ENCODE measurements at places on chromosomes 4 and X.

GRCh38 chr4:111282035-111282434 lies 659.2 kb upstream of the PITX2 start:
- DNase-seq = no peak

- DNase-seq = no peak
Observed at GRCh38 chr4:63049726-63050125, 1359.5 kb downstream of the TECRL start.

DNA sequence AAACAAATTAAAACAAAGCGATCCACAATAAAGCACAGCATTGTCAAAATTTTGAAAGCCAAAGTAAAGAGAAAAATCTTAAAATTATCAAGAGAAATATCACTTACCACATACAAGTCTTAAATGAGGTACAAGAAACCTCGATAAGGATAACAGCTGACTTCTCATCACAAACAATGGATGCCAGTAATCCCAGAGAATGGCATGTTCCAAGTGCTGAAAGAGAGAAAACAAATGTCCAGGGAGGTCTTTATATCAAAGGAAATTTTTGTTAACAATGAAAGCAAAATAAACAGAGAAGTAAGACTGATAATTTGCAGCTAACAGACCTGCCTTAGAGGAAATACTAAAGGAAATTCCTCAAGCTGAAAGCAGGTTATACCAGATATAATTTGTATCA lies 460.4 kb upstream of the HS3ST1 start:
- no peak for DNase-seq

DNA sequence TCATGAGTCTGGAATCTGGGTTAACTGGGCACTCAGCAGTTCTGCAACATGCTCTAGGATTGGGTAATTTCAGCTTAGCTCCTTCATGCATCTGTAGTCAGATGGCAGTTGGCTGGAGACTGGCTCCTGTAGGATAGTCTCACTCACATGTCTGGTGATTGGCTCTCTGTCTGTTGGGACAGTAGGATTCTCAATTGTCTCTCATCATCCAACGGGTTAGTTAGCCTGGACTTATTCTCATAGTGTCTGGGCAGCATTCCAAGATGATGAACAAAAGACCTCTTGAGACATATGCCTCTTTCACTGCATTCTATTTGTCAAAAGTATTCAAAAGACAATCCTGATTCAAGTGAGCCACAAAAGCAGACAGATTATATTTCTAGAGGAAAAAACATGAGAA lies 795.6 kb upstream of the GALNTL6 start:
- DNase-seq = no peak

DNA sequence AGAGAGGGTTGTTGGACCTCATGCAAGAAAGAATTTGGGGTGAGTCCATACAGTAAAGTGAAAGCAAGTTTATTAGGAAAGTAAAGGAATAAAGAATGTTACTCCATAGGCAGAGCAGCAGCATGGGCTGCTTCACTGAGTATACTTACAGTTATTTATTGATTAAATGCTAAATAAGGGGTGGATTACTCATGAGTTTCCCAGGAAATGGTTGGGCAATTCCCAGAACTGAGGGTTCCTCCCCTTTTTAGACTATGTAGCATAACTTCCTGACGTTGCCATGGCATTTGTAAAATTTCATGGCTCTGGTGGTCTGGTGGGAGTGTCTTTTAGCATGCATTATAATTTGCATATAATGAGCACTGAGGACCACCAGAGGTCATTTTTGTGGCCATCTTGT lies 16.7 kb downstream of the PPP4R3C start:
- DNase-seq = no peak

DNA sequence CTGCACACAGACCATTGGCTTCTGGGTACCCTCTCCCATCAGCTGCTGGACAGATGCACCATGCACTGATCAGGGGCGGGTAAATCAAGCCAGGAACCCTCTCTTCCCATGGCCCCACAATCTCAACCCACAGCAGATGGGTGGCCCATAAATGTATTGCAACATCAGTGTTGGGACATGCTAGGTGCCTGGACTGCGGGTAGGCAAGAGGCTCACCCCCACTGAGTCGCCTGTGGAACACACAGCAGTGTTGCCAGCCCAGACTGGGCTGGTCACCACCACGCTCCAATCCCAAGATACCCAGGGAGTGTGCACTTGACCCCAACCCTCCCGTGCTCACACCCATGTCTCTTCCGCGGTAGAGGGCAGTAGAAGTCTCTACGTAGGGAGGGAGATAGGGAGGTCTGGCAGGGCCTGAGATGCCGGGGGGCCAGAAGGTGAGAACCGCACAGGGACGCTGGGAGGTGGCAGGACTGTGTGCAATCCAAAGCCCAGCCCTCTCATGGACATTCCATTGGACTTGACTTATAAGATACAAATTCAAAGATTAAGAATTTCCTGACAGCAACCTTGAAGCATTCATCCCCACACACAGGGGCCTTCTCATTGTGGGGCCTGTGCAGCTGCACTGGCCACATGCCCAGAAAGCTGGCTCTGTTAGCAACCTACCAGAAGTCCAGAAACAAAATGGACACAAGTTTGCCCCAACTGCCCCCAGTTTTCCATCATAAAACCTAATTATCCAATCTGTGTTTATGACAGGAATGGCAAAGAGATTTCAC lies 183.7 kb downstream of the NSUN7 start:
- no peak for DNase-seq

GRCh38 chrX:77899081-77899828 lies at the start of gene COX7B:
Gene COX7B, plus strand, starts transcription at chrX:77899468. Its CDS starts 86 bp downstream, at chrX:77899554.
- no peak for DNase-seq

DNA sequence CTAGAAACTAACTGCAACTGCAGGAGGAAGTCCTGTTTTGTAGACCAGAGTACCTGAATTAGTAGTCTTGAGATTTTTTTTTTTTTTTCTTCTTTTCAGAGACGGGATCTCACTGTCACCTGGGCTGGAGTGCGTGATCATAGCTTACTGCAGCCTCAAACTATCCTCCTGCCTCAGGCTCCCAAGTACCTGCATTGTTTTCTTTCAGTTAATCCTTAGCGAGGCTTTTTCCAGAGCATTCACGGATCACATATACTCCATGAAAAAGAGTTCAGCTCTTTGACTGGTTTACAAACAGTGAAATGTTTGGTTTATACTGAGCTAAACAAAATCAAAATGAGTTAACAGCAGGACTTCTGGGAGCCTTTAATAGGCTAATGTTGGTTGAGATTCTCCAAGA lies 45.8 kb downstream of the KLHL15 start:
- DNase-seq = no peak

DNA sequence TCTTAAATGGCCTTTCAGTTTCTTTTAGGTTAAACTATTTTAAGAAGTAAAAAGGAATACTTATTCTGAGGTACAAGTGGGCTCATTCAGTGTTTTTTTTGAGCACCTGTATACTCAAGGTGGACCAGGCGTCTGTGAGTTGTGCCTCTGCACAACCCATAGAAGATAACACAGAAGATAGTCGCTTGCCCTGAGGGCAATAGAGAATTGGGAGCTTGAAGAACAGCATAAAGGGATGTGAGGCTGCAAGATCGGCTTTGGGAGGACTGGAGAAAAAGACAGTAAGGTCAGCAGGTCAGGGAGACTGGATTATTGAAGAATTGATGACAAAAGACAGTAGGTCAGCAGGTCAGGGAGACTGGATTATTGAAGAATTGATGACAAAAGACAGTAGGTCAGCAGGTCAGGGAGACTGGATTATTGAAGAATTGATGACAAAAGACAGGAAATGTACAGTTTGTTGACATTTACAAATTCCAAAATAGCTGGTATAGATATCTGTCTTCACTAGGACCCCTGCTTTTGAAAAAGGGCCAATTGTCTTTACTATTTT lies 3.1 kb downstream of the CPE start:
- no peak for DNase-seq

- DNase-seq = no peak
Observed at GRCh38 chrX:47828984-47829383, 7.7 kb upstream of the ZNF81 start.

DNA sequence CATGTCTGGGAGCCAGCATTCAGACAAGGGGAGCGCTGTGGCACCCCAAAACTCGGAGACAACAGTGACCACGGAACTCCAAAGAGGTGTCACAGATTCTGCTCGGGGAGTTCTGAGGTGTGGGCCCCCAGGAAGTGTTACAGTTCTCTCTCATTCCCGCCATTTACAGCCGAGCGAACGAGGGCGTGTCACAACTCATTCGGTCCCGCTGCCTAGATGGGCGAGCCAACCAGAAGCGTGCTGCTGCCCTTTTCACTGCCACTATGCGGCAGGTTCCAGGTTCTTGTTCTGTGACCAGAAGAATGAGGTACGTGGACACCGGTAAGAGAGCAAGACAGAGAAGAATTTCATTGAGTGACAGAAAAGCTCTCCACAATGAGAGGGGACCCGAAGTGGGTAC lies 1370.6 kb upstream of the AGA start:
- no peak for DNase-seq

- DNase-seq = no peak
Observed at GRCh38 chr4:127448986-127449385, 183.8 kb upstream of the INTU start.

DNA sequence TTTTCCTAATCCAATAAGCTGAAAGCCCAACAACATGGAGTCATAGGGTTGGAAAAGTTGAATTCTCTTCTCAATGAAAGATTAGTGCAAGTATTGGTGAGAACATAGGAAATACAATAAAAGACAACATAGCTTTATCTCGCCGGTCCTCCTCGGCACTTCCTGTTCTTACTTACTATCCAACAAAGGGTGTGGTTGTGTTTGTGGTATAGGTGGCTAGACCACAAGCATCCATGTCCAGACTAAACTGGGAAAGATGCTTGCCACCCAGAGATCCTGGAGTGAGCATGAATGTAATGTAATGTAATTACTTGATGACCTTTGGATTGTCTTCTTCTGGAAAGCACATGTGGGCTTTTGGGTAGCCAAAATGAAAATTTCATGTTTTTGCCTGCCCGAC lies 223.8 kb downstream of the CPE start:
- DNase-seq = no peak

- no peak for DNase-seq
Observed at GRCh38 chrX:124441971-124442590, 95.7 kb downstream of the SH2D1A start.

DNA sequence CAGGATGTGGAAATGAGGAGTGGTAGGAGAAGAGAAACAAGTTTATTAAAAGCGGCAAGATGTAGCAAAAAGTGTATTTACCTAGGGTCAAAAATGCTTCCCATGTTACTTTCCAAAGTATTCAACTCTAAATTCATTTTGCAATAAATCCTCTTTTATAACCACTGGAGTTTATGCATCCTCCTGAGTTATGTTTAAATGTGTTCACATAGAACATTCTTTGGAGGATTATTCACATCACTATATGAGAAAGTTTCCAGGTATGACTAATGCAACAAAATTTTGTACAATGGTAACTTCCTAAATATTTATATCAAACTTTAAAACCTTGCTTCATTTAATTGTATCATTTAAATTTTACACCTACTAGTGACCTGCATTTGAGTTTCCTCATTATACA lies 870.6 kb upstream of the SLIT2 start:
- DNase-seq = no peak

GRCh38 chrX:44265559-44265958 lies 77.9 kb downstream of the EFHC2 start:
- no peak for DNase-seq

GRCh38 chr4:70749313-70749712 lies 27.5 kb downstream of the RUFY3 start:
- DNase-seq = no peak

DNA sequence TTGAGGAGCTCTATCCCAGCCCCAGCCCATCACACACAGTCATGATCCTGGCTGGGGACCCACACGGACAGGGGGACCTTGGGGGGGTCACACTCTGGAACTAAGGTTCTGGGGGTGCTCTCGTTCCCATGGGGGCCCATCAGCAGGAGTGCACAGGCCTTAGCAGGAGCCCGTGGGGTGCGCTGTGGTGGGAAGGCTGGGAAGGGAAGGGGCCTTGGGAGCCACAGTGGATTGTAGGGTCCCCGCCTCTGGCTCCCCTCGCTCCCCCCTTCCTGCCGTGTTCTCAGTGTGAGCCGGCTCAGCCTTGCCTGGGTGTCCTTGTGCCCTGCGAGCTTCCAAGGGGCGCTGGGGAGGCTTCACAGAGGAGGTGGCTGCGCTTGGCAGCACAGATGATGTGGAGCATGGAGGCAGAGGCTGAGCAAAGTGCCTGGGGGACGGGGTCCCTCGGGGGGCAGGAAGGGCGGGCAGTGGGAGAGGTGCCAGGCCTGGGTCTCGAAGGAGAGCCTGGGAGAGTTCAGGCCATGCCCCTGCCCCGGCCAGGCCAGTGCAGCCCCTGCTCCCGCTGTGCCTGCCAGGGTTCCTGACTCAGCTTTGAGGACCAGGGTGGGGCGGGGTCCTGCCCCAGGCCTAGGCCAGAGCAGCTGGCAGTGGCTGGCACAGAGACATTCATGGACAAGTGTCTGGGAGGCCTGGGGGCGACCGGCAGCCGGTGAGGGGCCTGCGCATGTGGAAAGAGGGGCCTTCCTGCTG lies 5.5 kb upstream of the HGFAC start:
- DNase-seq = no peak

DNA sequence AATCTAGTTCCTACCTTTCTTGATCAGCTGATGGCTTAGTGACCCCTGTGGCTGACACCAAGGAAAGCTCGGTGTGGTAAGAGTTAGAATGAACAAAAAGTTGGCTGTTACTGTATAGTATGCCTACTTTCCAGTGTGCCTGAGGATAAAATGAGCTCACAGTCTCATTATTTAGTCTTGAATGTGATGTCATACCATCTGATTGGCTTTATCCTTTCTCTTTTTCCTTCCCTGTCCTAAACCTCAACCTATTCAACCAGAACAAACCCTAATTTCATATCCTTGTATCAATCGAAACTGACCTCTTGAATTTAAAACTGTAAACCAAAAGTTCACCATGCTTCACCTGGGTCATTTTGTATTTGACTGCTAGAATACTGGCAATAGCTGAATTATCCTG lies 156.4 kb downstream of the PPARGC1A start:
- no peak for DNase-seq

DNA sequence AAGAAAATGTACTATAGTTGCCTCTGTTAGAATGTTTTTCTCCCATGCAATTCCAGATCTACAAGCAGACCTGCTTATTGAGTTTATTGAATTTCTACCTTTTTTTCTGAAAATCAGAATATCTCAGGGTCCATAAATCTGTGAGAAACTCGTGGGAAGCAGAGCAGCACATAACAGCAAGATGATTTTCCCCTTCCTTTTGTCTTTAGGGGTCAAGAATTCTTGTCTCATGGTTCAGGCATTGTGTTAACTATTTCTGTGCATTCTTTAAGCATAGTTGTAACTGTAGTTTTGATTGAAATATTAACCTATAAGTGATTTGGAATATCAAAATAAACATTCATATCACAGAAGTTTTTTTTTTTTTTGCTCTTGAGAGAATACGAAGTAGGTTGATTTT lies 11.4 kb downstream of the EDNRA start:
- no peak for DNase-seq

DNA sequence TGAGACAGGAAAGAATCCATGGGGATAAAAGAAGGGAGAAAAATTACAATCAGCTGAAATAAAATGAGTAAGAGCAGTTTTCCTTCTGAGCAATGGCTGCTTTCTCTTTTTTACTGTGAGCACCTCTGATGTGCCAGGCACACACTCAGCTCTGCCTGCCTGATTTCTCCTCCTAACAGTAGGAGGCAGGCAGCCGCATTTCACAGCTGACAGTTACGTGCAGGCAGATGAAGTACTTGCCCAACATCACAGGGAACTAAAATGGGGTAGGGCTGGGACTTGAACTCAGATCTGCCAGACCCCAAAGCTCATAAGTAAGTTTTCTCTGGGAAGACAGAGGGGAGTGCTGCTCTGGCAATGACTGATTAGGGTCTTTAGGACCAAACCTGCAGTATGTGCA lies 54.6 kb downstream of the C4orf50 start:
- no peak for DNase-seq

GRCh38 chr4:5710961-5711478 lies at the start of gene EVC:
Gene EVC, plus strand, starts transcription at chr4:5711201. Its CDS starts 180 bp downstream, at chr4:5711381.
- DNase-seq = no peak

Measured in stimulated activated CD4-positive, alpha-beta T cell treated with anti-CD3 and anti-CD28 coated beads, Interleukin-15, amount 100 ng/mL, for 1 hour (primary cell).